ENCODE measurements at places on chromosomes 2 and 18.

DNA sequence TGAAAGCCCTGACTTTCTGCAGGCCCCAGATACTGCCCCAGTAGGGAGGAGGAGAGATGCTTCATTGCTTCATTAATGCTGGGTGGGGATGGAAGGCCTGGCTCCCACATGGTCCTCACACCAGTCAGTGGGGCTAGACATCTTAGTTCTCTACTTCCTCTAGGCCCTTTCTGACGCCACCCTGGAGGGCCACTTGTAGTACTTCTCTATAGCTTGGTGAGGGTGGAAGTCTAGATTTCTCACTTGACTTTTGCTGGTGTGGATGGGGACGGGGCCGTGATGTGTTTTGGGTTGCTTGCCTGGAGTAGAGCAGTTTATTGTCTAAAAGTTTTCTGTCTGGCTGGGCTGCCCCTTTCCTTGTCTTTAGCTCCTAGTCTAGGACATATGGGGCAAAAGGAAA, 18.7 kb downstream of the MERTK start:
- DNase-seq: no peak

DNA sequence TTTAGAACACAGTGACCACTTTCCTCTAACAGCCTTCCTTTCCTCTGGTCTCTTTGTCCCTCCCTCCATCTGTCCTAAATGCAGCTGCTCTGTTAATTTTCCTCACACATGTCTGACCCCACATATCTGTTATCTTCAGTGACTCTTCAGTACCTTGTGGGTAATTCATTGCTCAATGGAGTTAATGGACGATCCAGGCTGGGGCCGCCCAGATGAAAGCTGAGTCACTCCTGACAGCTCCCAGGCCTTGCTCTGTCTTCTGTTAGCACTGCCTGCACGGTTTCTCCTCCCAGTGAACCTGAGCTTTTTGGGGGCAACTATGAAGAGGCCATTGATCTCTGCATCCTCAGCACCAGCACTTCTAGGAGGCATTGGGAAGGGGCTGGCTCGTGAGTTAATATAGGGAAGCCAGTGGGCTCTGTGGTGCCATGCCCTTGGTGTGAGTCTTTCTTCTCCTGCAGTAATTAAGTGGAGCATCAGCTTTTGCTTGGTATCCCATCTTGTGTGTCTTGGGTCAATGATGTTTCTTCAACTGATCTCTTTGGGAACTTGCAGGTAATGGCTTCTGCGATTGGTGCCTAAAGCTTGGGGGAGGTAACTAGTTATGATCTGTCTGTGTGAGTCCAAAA, 67.3 kb downstream of the SNORC start:
- DNase-seq: no peak

- DNase-seq: no peak
These were observed 125.5 kb upstream of the SERTAD2 start for GRCh38 chr2:64779117-64779690.

DNA sequence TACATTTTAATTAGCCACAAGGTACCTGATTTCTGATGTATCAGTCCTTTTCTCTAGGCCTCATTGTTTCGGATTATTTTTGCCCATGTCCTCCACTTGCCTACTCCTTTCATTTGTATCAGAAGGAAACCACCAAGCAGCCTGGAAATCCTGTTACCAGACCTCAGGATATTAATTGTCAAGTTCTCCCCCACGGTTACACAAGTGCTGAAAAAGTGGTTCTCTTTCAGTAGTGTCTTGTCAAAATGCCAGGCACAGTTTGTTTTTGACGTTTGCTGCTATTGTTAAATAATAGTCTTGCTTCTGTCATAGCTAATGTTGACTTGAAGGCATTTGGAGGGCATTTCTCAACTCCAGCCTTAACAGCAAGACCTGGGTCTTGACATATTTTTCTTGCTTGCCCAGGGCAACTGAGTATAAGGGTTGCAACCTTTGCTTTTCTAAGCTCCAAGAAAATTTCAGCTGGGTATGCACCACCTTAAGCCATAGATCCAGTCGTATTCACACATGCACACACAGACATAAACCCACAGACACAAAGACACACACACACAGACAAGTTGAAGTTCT, 31.0 kb downstream of the INSIG2 start:
- DNase-seq: no peak

GRCh38 chr2:68594041-68594440, 49.3 kb upstream of the PROKR1 start:
- DNase-seq: no peak

DNA sequence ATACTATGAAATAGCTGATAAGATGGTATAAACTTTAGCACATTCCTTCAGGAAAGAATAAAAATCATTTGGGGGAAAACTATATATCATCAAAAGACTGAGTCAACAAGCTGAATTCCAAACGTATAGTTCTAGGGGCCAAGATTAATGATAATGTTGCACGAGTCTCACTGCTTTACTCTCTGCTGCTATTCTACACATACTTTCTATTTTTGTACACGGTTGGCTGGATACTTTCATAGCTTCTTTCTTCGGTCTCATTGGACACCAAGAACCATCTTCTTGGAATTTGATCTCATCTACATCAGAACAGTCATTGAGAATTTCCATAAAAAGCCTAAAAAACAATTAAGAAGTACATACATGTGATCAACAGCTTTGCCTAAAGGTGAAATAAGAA, 72.7 kb upstream of the ST8SIA5 start:
- DNase-seq: no peak

GRCh38 chr2:67159929-67160328, 237.2 kb upstream of the ETAA1 start:
- DNase-seq: no peak

DNA sequence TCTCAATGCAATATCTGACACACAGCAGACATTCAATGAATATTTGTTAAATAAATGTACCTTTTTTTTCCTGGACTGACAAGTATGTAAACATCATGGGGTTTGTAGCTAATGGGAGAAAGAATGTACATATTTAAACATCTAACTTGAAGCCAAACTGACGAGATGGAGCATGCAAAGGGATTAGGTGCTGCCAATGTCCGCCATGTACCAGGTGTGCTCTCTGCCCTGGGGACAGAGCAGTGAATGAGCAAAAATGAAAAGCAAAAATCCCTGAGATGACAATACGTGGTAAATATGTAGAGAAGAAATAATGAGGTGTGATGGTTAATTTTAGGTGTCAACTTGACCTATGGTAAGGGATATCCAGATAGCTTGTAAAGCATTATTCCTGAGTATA, 247.4 kb upstream of the CELF4 start:
- no peak for DNase-seq

GRCh38 chr2:33272001-33272400, 204.4 kb upstream of the RASGRP3 start:
- no peak for DNase-seq

DNA sequence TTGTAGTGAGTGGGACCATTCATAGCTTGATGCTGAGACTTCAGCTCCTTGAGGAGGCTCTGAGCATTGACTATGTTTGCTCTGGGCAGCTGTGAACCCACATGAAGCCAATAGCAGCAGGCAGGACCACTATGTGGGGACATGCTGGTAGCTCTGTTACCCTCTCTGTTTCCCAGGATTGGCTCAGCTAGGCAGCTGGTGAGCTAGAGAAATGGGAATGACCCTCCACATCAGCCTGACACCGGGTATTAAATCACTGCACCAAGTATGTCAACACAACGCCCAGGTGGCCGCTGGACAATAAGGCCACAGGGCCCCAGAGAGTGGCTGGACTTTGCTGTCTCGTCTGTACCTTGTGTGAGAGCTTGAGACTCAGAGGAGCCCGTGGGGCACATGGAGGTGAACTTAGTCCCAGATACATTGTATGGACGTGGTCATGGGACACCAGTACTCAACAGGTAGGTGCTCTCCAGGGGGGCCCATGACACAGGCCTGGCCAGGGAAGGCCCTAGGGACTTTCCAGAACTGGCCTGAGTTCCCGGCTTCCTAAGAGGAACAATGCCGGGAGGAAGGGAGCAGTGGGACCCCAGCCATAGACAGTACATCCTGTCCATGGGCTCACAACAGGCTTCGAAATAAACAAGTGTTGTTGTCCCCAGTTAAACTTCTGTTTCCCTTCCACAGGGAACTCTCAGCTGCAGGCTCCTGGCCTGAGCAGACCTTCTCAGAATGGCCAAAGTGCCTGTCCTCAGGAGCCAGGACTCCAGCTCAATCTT, 35.2 kb downstream of the HS1BP3 start:
- no peak for DNase-seq
